ENCODE measurements at places on chromosomes 5 and 9.

DNA sequence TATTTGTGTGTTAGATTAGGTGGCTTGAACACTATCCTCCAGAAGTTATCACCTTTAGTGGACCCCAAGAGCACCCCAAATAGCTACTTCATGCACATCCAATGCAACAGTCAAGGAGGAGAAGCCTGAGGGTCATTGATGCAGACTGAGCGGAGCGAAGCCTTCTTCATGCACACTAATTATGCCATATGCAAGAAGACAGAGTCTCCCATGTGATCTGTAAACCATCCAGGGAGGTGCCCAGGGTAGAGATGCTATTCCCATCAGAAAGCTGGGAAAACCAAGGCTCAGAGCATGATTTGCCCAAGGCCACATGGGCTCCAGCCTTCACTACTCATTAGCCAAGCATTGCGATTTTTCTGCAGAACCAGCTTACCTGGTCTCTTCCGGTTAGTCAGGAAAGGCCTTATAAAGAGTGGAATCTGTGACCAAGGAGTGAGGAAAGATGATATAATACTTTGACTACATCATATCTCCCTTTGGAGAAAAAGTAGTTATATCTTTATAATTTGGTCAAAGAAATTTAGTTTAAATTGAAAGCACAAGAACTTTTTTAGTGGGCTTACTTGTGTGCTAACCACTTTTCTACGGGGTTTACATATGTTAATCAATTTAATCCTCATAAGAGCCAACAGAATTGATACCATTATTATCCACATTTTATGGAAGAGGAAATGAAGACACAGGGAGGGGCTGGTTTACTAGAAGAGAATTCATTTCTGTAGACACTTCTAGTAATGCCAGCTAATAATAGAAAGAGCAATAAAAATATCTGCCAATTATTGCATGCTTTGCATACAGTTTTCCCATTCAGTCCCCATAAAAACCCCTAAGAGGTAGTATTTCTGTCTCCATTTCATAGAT lies 220.0 kb downstream of the ESM1 start:
- DNase-seq: no peak

GRCh38 chr5:103098993-103099392 lies 20.9 kb downstream of the GIN1 start:
- DNase-seq: no peak

DNA sequence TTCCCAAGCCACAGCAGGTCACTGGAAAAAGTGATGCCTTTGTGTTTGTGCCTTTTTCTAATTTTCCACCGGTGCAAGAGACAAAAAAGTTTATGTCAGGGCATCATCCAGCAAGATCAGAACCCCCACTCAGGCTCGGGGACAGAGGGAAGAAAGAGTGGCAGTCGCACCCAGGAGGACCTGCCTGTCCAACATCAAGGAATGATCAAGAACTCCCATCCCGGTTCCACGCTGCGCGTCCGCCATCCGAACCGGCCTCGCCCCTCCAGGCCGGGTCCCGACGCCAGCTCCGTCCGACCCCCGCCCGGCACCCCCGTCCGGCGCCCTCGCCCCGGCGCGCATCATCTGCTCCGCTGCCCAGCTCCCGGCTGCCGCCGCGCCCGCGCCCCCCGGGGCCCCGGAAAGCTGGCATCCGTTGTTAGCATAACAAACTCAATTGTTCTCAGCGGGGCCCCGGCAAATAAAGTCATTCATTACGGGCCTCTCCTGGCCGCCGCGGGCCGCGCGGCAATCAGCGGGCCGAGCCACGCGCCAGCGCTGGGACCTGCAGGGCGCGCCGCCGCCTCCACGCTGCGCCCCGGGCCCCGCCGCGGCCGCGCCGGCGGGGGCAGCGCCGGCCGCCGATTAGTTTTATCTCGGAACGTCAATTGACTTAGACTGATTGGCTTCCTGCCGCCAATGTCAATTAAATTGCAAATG lies 48.1 kb downstream of the PAX5 start:
- DNase-seq: no peak

DNA sequence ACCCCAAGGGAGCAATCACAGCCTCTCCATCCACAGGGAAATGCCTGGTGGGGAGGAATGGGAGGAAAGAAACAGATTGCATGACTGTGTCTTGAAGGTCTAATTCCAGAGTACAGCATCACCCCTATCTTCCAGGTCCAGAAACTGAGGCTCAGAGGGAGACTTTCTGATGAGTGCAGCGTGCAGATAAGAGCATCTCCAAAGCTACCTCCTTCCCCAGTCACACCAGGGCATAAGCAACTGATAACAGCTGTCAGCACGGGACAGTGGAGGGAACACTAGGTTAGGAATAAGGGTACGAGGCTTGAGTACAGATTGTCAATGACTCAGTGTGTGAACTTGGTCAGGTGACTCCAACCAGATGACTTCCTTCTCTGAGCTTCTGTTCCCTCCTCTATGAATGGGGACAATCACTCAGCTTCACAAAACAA lies 126.9 kb downstream of the KCNIP1 start:
- no peak for DNase-seq

DNA sequence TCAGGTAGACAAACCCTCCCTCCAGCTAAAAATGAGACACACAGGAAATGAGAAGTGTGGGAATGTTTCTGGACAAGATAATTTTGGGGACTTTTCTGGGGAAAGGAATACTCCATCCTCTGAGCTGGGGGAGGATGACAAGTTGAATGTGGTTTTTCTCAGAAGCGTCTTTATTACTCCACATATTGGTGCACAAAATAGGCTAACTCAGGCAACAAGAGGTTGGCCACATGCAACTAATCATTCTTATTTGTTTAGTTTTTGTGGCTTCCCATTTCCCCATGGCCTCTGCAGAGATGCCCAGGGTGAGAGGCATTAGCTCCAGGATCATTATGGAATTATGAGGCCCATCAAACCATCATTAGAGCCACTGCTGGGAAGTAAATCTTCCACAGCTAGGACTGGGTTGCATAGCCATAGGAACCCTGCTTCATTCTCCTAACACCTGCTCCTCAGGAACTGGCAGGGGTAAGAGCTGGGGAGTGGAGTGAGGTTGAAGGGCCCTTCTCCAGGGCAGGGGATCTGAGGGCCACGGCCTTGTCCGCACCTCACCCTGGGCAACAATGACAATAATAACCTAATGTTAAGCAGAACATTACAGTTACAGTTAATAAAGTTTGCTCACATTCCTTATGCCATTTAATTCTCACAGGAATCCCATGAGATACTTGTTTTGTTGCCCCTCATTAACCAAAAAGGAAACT lies 9.3 kb upstream of the SIL1 start:
- no peak for DNase-seq

All from astrocyte of the hippocampus (primary cell).